ENCODE measurements at places on chromosomes 13 and 19. TPM values are rescaled to one million over a fixed set of nuclear protein-coding genes. Genes with fewer than 3 reads are reported as not detected.

IZUMO2 gene
- not detected for total RNA-seq

ANGPTL8 gene
- not detected for total RNA-seq

ZNF587 gene
- 23.9 TPM for total RNA-seq

PSG5 gene
- total RNA-seq = not detected

DMKN gene
- total RNA-seq = 2.1 TPM

ZNF43 gene
- total RNA-seq = 25.2 TPM

CASP14 gene
- not detected for total RNA-seq

NXNL1 gene
- total RNA-seq = not detected

KLK10 gene
- total RNA-seq = not detected

LGALS7B gene
- not detected for total RNA-seq
